ENCODE measurements at places on chromosomes 3 and 15.

GRCh38 chr15:63979262-63979793 lies 67.0 kb downstream of the DAPK2 start:
- DNase-seq, result no peak

DNA sequence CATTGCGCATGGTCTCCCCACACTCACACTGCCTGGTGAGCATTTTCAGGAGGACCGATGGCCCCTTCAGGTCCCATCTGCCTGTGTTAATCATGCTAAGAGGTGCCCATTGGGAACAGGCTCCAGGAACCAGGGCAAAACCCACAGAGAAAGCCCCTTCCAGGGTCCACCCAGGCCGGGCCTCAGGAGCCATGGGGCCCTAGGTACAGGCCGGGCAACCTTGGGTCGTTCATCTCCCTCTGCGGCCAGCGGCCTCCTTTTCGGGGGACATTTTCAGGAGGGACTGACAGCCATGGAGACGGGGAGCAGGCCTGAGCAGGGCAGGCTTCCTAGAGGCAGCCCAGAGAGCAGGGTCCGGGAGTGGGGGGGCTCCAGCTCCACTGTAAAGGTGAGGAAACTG lies 68.0 kb upstream of the TAMM41 start:
- DNase-seq, result no peak

DNA sequence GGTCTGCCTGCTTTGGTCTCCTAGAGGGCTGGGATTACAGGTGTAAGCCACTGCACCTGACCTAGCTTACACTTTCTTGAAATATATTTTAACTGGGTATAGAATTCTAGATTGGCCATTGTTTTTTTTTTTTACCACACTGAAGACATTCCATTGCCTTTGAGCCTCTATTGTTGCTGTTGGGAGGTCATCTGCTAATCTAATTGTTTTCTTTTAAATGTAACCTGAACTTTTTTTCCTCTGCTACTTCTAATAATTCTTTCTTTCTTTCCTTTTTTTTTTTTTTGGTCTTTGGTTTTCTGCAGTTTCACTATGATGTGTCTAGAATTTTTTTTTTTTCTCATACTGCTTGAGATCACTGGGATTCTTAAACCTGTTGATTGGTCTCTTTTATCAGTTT lies 28.1 kb downstream of the ERICH6 start:
- no peak for DNase-seq

GRCh38 chr15:44593042-44593736 lies 56.2 kb downstream of the EIF3J start:
- peak; percentile 11 for DNase-seq

DNA sequence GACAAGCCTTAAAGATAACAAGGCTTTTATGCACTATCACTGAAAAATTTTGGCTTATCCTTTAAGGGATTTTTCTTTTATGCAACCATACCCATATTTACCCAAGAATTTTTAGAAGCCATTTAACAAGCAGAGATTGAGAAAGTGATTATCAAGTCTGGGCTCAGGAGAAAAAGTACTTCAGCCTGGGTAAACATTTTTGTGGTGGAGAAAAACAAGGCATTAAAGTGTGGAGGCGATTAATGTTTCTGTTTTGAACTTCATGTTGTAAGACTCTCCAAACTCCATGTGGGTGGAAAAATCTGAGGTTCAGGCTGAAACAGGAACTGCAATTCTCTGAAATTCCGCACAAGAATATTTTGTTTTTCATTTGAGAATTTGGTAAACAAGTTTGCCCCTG lies 260.4 kb upstream of the KCNMB2 start:
- no peak for DNase-seq

DNA sequence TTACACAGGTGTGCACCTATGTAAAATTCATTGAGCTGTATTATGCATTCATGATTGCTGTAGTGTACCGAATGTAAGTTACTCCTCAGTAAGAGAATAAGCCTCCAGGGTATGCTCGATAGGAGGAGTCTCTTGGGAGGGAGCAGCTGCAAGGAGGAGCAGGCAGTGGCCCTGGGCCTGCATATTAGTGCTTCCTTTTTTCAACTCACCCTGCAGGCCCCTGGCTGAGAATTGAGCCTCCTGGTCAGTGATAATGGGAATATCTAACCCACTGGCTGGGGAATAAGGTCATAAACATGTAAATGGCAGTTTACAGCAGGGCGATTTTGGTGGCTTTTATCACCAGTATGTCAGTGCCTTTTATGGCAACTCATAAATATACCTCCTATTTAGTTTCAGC lies 21.7 kb upstream of the SFMBT1 start:
- no peak for DNase-seq

- DNase-seq, result no peak
These were observed 161.4 kb upstream of the RARB start for GRCh38 chr3:25266677-25267076.

GRCh38 chr3:126067959-126068358 lies 16.0 kb downstream of the SLC41A3 start:
- no peak for DNase-seq

DNA sequence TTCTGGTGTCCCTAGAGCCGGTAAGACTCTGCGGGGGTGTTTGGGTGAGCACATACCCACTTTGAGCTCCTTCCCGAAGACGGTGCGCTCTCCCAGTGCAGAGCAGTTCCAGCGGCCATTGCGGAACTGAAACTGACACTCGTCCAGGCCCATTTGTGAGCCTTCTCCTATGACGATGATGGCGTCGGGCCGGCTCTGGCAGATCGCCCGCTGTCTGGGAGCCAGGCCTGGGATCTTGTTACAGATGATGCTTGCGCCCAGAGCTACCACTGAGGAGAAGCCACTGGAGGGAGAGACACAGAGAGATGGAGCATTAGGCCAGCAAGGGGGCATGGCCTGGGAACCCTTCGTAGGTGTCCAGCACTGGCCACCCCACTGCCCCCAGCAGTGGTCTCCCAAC lies 5.0 kb downstream of the WNT7A start:
- no peak for DNase-seq

GRCh38 chr3:37064747-37065146 lies 71.4 kb downstream of the MLH1 start:
- DNase-seq, result no peak

- DNase-seq, result no peak
These were observed 10.3 kb downstream of the SKIL start for GRCh38 chr3:170367797-170368196.

GRCh38 chr3:116512281-116512680 lies 67.0 kb upstream of the LSAMP start:
- DNase-seq, result no peak

DNA sequence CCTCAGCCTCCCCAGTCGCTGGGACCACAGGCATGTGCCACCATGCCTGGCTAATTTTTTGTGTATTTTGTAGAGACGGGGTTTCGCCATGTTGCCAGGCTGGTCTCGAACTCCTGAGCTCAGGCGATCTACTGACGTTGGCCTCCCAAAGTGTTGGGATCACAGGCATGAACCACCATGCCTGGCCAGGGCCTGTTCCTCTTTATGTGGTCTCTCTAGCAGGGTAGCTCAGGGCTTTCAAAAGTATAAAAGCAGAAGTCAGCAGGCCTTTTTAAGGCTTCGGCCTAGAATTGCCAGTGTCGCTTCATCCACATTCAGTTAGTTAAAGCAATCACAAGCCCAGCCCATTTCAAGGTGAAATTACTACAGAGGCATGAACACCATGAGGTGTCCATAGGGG lies 7.6 kb downstream of the VHL start:
- no peak for DNase-seq

DNA sequence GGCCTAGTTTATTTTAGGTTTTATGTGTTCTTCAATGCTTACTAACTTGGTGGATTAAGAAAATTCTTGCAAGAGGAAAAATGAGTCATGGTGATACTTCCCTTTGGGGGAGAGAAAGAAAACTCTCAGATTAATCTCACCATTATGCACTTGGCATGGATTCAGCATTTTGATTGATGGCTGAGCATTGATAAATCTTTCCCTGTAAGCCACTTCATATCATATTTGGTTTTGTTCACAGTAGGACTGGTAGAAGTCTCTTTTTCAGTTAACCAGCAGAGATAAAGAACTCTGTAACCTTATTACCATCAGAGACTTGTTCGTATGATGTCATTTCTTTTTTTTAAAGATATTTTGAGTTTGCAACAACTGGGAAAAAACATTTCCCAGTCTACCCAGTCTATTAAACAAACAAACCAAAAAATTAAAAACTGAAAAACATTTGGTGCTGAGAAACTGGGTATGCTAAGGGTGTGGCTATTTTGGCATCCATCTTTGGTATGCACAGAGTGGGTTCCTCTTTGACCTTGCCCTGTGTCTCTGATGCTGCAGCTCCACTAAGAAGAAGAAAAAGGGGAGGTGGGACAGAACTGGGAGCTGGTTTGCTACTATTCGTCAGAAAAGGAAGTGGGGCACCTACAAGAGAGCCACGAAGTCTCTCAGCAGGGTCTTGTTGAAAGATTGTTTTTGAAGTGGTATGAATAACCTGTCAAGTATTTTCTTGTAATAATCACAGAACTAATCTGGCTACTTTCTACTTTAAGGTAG lies 17.2 kb downstream of the TMOD3 start:
- peak; percentile 72 for DNase-seq

- DNase-seq, result no peak
These were observed 11.5 kb downstream of the MB21D2 start for GRCh38 chr3:192905980-192906678.

- DNase-seq, result no peak
These were observed 20.0 kb upstream of the TEX55 start for GRCh38 chr3:119125742-119126504.

DNA sequence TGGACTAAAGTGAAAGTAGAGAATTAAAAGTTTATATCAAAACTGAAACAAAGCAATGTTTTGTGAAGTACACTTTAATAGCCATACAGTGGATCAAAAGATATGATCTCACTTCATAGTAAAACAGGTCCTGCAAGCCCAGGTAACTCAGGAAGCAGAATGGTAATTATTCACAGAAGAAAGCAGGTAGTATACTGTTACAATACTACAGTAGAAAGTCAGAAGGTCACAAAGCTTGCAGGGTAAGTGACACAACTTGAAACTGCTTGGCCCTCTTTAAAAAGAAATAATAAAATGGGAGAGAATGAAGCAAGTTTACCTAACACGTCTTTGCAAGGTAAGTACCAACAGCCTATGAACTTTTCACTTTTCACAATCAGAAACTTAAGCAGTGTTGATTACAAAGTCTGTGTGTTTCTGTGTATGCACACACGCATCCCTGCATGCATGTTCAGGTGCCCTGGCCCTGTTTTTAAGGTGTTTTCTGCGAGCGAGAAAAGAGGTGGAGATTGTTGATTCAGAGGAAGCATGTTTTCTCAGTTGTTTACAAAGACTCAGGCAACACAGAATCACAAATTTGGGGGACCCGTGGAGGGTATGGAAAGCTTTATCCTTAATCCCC lies at the start of gene NAALADL2:
Gene NAALADL2, plus strand, starts transcription at position 221 of the 622 bp plus-strand sequence.
- no peak for DNase-seq

GRCh38 chr15:32981536-32981935 lies 213.0 kb downstream of the FMN1 start:
- no peak for DNase-seq

GRCh38 chr3:187838016-187838540 lies 92.8 kb upstream of the BCL6 start:
- no peak for DNase-seq

DNA sequence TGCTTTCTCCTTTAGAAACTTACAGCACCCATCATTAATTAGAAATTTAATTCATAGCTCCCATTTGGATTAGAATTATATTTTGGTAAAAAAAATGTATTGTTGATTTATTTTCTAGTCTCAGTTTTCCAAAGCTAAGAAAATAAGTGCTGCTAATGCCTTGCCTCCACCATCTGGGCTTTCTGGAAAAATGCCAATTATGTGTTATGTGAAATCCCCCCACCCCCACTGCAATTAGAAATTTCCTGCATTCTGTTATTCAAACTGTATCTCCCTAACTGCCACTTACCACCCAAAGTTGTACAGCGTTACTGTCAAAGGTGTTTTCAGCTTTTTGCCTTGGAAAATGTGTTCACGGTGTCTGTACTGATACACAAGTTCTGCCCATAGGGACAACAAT lies 617.2 kb upstream of the UBE2E2 start:
- DNase-seq, result no peak

GRCh38 chr15:26358708-26359107 lies 414.2 kb downstream of the GABRB3 start:
- no peak for DNase-seq

DNA sequence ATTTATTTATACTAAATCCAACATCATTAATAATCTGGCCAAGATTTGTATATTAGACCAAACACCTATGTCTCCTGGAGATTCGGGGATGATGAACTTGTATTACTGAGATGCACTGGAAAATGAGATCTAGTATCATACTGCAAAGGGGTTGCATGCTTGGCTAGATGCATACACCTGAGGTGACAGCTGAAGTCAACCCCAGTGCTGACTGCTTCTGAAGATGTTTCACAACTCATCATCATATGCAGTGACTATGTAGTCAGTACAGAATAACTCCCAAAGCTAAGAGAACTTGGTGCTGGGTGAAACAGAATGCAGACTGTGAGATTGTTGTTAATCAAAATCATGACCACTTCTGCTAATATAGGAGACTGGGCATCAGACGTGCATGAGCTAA lies 1114.2 kb downstream of the NSUN3 start:
- no peak for DNase-seq

Measured in A549 (cell line).